Activated CD4-positive, alpha-beta T cell treated with anti-CD3 and anti-CD28 coated beads, Interleukin-2, amount 50 U/mL, for 16 hours (primary cell): ENCODE measurements at places on chromosomes 1 and 21.

GRCh38 chr1:5961601-5962000, 30.6 kb downstream of the NPHP4 start:
- DNase-seq, result no peak

GRCh38 chr1:110756506-110756905, 81.8 kb upstream of the KCNA3 start:
- no peak for DNase-seq

GRCh38 chr1:165073185-165074007, 283.1 kb downstream of the LMX1A start:
- peak; percentile 50 for DNase-seq

- no peak for DNase-seq
Observed at GRCh38 chr21:46131588-46131837, 23.9 kb downstream of the FTCD start.

DNA sequence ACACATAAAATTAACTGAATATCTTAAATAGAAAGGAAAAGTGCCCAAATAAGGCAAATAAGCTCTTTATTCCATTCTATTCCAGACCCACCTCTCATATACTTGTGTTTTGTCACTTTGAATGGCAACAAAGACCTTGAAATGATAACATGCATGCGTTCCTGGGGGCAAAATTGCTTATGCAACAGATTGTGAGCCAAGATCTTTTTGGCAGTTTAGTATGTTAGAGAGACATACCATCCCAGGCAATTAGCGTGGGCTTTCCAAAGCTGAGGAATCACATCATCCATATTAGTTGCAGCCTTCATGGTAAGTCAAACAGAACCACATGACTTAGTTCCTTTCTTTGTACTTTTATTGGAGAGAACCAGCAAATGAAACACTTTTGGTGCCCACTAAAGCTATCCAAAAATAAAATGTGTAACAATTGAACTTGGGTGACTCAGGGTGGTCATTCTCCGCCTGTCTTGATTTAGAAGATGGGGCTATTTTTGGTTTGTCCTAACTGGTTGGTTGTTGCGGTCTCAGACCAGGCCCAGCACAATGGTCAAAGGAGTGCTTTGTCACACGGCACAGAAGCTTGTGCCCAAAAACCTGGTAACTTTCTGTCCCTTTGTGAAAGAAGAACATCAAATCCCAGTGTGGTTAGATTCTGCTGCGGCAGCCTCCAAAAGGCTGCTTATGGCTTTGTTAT, 68.7 kb upstream of the ATF3 start:
- no peak for DNase-seq

- no peak for DNase-seq
Observed at GRCh38 chr1:226433341-226433720, 25.4 kb upstream of the PARP1 start.

GRCh38 chr1:26961826-26962225, 1.6 kb upstream of the KDF1 start:
- no peak for DNase-seq

- no peak for DNase-seq
Observed at GRCh38 chr1:117215733-117216462, 5.2 kb upstream of the VTCN1 start.

GRCh38 chr1:25435397-25436108, 4.9 kb downstream of the MACO1 start:
- peak; percentile 57 for DNase-seq

DNA sequence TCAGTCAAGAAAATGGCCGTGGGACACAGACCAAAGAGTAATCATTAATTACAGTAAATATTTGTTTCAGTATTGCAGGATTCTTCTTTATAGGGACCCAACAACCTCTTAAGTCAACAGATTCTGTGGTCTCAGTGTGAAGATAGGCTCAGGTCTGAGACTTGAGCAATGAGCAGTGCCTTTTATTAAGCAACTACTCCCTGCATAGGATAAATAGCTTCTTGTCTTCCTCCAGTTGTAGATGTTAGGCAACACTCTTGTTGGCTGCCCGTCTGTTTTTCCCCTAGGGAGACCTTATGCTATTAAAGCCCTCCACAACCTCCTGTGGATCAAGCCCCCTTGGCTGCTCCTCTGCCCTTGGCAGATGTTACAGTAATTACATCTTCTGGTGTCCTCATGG, 1.8 kb upstream of the OMA1 start:
- no peak for DNase-seq

- DNase-seq, result no peak
Observed at GRCh38 chr1:218783131-218783530, 390.5 kb upstream of the LYPLAL1 start.

- no peak for DNase-seq
Observed at GRCh38 chr1:204390751-204391466, 20.7 kb downstream of the PPP1R15B start.

DNA sequence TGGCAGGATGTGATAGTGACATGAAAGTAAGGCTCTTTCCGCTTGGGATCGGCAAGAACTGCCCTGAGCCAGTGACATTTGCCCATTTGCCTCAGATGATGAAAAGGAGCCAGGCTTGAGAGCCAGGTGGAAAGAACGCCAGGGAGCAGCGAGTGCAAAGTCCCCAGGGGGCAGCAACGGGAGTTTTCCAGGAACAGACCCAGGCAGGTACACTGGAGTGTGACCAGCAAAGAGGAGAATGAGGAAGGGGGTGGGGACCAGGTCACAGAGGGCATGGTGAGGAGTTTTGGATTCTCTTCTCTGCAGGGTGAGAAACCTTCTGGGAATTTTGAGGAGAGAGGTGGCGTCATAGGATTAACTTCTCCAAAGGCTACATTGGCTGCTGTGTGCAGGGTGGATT, 10.8 kb upstream of the ETS2 start:
- DNase-seq, result no peak

DNA sequence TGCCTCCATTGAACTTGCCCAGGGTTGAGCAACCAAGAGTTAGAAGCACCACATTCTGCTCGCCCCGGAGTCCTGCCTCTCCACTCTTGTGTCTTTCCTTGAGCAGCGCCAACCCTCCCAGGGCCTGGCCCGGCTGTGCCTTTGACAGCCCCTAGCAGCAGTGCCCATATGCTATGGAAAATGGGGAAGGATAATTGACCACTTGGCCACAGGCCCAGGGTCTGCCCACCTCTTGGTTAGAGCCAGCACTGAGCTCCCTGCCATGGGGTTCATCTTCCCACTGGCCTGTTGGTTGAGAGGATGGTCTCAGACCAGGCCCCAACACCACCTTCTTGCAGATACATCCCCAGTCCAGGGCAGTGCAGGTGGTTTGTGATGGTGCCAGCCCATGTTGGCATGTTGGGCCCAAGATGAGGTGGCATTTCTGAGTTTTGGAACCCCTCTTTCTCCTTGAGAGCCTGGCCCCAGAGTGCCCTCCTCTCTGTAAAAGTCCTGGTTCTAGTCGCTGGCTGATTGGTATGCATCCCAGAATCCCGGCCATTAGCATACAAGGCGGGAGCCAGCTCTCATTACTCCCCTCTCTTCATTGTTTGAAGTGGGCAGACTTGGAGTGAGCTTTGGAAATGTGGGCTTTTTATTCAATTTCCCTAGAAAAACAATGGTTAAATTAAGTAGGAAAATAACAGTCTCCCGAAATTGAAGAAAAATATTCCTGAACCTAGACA, 7.6 kb downstream of the ARHGEF10L start:
- DNase-seq, result no peak

DNA sequence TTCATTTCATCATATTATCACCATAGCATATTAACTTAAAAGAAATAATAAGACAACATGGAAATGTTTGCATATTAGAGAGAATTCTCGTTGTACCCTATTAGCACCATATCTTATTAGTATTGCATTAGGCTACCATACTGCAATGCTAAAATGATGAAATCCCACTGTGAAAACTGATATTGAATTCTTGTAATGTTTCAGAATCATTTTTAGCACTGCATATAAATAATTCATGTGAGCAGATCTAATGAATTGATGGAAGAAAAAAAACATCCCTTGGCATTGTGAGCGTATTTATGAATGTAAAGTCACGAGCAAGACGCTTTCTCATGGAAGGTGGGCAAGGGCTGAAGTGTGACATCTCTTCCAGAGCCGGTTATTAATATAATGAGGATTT, 257.1 kb upstream of the PTBP2 start:
- no peak for DNase-seq

DNA sequence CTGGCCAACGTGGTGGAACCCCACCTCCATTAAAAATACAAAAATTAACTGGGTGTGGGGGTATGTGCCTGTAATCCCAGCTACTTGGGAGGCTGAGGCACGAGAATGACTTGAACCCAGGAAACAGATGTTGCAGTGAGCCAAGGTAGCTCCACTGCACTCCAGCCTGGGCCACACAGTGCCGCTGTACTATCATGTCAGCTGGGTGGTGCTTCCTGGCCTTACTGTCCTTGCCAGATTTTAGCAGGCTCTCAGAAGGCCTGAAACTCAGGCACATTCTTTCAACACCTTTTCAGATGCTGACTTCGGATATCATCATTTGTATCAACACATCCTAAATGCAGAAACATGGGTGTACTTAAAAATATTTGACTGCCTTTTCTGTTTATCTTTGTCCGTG, 31.6 kb upstream of the NBL1 start:
- DNase-seq, result no peak

GRCh38 chr1:241275226-241275625, 81.8 kb downstream of the RGS7 start:
- no peak for DNase-seq

GRCh38 chr1:28358716-28359115, 10.8 kb upstream of the PHACTR4 start:
- no peak for DNase-seq

- no peak for DNase-seq
Observed at GRCh38 chr1:28313702-28314546, 14.9 kb upstream of the MED18 start.

- DNase-seq, result peak; percentile 45
Observed at GRCh38 chr1:94039514-94039870, 81.5 kb downstream of the ABCA4 start.

GRCh38 chr1:160580221-160580812, 1.0 kb upstream of the CD84 start:
- no peak for DNase-seq

DNA sequence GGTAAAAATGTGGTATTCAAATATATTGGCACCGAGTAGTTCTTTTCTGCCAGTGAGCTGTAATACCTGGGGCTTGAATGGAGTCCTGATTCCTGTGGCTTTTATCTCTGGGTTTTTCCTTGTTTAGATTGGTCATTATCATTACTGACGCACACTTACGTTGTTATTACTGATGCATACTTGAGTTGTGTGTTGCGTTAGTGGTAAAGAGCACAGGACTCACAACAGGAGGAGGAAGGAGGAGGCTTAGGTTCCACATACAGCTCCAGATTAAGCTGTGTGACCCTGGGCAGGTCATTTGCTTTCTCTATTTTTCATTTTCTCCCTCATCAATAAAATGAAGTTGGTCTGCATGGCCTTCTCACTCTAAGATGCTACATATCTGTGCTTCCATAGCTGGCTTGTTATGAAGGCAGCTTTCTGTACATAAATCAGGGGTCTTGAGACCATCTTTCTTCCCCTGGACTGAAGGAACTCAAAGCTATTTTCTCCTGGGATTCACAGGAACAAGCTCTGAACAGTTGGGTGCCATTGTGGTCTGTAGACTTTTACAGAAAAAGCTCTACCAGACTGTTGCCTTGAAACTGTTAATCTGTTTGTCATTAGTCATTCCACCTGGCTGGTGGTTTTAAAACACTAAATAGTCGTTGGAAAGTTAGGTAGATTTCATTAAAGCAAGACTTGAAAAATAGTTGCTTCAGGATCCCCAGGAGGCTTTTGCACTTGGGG, 5.6 kb downstream of the ARID1A start:
- DNase-seq, result peak; percentile 42

DNA sequence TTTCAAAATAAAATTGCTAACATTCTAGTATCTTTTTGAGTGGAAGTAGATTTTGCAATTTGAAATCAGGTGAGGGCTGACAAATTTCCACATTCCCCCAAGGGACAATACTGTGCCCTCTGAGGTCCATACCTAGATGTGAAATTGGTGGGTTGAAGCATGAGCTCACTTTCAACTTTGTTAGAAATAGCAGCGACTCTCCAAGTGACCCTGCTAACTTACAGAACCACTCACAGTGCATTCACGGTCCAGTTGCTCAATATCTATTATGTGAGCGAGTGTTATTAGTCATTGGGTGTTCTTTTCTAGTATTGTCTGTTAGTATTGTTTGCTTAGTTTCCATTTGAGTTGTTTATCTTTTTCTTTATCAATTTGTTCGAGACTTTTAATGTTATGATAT, 53.6 kb upstream of the ASB17 start:
- peak; percentile 7 for DNase-seq

- no peak for DNase-seq
Observed at GRCh38 chr1:216086678-216087077, 336.6 kb downstream of the USH2A start.

- DNase-seq, result no peak
Observed at GRCh38 chr1:246647113-246647512, 77.1 kb upstream of the SCCPDH start.

GRCh38 chr1:147700042-147701006, 30.0 kb upstream of the ACP6 start:
- peak; percentile 57 for DNase-seq

DNA sequence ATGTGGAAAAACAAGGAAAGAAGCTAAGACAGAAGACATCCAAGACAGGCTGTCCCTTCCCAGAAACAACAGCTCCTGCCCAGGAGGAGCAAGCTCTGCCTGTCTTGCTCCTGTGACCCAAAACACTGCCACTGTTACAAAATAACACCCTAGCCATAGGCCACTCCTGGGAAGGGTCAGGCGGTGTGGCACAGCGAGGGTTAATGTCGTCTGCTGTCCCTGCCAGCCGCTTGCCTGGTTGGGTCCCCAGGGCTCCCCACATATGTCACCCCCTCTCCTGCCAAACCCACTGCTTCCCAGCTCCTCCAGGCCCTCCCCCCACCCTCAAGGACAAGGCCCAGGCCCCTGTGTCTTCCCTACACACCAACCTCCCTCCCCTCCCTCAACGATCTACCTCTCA, 3.9 kb upstream of the NHLH1 start:
- no peak for DNase-seq

- no peak for DNase-seq
Observed at GRCh38 chr21:38402795-38403194, 95.5 kb downstream of the ERG start.

DNA sequence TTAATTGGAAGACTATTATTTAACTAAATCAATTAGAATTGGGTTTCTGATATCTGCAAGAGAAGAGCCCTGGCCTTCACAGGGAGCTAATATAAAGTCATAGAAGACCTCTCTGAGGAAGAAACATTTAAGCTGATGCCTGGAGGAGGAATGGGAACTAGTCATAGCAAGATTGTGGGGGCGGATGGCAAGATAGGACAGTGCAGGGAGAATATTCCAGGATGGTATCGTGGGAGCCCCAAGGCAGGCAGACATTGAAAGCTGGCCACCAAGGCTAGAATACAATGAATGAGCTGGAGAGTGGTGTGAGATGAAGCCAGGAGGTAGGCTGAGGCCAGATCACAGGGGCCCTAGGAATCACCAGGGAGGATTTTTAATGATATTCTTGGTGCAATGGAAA, 20.8 kb upstream of the MYSM1 start:
- no peak for DNase-seq

GRCh38 chr1:156129687-156130577, 15.4 kb downstream of the LMNA start:
- peak; percentile 80 for DNase-seq

DNA sequence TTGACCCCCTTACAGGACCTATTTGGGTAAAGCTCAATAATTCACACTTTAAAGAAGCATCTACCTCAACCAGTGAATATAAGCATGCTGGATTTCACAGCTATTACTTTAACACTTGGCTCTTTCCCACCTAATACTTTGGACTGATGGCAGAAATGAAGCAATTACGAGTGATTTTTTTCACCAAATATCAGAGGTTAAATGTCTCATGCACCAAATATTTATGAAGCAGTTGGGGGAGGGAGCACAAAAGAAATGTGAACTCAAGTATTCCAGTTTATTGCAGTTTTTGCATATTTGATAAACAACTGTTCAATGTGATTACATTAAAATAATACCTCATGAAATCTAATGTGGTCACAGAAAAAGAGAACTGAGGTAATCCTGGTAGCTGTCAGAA, 223.6 kb downstream of the LRRC7 start:
- no peak for DNase-seq
